COLO829 (cell line): ENCODE measurements at places on chromosomes 1 and 21.

GRCh38 chr1:188949701-188950100, 1528.0 kb downstream of the BRINP3 start:
- DNase-seq, result no peak

DNA sequence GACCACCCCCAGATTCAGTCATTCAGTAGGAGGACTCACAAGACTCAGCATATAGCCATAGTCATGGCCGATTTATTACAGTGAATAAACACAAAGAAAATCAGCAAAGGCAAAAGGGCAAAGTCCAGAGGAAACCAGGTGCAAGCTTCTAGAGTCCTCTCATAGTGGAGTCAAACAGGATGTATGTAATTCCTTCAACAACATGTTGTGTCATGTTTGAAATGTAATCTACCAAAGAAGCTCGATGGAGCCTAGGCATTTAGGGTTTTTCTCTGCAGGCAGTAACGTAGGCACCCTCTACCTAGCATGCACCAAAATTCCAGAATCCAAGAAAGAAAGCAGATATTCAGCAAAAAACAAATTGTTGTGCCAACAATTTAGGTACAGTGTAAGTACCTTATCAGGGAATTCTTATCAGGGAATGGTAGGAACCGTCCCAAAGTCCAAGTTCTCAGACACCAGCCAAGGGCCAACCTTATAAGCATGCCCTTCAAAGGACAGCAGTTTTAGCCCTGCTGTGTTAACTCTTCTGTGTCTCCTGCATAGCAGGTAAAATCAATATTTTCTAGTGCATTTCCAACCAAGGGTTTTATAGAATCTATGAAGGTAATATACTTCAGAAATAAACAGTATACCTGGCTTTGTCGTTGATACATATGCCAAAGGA, 16.1 kb upstream of the SLAMF6 start:
- DNase-seq, result no peak

DNA sequence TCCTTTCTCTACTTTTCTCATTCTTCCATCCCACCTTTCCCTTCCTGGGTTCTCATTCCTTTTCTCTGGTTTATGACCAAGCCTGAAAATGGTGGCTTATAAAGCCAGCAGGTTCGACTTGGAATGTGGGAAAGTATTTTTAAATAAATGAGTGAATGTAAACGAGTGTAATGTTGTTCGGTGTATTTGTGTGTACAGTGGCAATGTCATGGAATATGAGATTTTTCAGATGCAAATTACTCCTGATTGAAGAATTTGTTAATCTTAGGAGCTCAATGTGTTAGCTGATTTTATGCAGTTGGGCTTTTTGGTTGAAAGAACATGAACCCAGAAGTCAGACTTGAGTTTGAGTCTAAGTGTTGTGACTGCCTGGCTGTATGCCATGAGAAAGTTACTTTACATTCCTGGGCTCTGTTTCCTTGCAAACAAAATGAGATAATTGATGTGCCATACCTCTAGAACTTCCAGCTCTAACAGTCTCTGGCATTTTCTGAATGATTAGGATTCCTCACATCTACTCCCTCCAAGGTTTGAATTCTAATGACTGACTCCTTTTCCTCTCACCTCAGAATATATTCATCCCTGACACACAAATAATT, 6.6 kb downstream of the SGIP1 start:
- DNase-seq, result no peak

DNA sequence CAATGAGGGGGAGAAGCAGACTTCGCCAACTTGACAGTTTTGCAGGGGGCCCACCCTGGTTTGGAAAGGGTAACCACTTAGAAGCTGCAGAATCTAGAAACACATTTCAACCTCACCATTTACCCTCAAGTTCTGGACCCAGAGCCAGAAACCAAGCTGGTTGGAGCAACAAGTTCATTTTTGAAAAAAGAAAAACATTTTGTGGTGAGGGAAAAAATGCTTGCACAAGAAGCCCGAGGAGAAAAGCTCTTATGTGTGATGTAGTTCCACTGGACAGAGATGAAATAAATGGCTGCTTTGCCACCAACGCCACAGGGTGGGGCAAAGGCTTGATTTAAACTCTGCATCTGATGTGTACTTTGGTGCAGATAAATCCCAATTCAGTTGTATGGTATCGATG, 10.6 kb upstream of the NGF start:
- no peak for DNase-seq

DNA sequence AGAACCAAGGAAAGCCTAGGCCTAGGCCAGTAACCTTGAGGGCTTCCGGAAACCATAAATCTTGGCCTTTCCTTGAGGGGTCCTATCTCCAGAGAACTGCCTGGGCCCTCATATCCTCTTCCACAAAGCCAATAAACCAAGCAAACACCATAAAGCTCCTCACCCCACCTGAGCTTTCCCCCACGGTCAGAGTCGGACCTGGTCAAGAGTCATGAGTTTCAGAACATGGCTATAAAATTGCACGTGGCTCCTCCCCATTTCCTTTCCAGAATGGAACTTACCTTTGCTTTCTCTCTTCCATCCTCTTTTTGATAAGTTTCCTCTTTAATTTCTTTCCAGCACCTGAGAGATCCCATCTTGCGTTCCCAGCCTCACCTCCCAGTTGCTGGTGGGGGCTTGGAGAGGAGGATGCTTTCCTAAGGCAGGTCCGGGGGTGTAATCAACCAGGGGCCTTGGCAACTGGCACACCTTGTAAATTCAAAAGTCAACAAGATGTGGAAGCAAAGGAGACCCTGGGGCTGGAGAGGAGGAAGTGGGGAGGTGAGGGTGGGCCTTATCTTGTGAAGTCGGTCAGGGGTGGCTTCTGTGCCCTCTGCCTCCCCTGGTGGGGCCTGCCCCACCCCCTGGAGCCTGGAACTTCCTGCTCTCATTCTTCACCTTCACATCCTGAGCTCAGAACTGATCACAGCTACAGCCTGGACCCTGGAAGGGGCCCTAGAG, 259.9 kb downstream of the FOXD2 start:
- DNase-seq, result no peak

DNA sequence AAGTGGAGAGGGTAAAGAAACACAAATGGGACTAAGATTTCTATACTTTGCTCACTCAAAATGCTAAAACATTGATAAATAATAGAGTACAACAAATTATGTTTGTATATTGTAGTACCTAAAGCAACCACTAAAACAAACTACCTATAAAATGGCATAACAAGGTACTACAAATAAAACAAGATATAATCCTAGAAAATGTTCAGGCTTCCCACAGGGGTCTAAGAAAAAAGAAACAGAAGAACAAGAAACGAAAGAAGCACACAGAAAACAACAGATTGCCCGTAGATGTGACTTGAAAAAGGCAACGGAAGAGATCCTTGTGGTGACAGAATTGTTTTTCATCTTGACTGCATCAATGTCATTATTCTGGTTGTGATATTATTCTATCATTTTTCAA, 63.3 kb upstream of the ADGRL4 start:
- DNase-seq, result no peak

GRCh38 chr1:234765181-234765580, 155.2 kb upstream of the IRF2BP2 start:
- no peak for DNase-seq

DNA sequence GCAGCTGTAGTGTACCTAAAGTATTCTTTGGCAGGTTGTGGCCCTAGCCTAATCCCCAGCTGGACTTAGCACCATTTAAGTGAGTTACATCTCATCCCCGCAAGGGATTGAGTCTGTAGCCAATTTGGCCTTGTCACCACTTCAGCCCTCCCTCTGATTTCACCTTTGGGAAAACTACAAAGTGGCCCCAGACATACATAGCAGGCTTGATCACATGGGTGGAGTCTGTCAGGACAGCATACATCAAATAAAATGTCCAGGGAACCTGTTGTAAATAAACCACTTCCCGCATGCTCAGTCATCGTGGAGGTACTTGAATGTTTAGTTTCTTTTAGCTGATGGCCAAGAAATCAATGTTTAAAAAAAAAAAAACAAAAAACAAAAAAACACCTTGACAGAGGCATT, 142.5 kb downstream of the DHRS3 start:
- no peak for DNase-seq

GRCh38 chr1:199843861-199844260, 183.6 kb upstream of the NR5A2 start:
- DNase-seq, result no peak

DNA sequence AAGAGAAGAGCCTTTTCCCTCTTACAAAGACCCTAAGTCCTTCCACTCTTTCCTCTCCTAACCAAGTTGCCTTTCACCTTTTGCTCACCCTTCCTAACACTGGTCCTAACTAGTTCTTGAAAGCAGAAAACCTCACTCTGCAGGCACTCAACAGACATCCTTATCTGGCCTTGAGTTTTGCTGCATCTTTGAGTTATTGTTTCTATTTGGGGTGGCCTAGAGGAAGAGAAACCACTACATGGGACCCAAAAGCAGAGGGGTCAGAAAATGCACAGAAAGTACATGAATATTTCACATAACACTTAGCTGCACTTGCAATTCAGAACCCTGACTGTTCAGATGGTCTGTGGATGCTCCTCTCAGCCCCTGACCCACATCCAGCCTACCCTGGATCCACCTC, 178.3 kb upstream of the SYT6 start:
- no peak for DNase-seq
